Lung microvascular endothelial cell (primary cell): ENCODE measurements at places on chromosomes 1 and 21. TPM values are rescaled to one million over a fixed set of nuclear protein-coding genes. Genes with fewer than 3 reads are reported as not detected.

CATSPER4 gene
- total RNA-seq, result not detected in 2 replicates

NOTCH2 gene
- total RNA-seq, result 8.7 and 19.8 TPM in 2 replicates

ESRRG gene
- total RNA-seq, result not detected in 2 replicates

MMEL1 gene
- total RNA-seq, result 1.4 and 2.8 TPM in 2 replicates

DNA sequence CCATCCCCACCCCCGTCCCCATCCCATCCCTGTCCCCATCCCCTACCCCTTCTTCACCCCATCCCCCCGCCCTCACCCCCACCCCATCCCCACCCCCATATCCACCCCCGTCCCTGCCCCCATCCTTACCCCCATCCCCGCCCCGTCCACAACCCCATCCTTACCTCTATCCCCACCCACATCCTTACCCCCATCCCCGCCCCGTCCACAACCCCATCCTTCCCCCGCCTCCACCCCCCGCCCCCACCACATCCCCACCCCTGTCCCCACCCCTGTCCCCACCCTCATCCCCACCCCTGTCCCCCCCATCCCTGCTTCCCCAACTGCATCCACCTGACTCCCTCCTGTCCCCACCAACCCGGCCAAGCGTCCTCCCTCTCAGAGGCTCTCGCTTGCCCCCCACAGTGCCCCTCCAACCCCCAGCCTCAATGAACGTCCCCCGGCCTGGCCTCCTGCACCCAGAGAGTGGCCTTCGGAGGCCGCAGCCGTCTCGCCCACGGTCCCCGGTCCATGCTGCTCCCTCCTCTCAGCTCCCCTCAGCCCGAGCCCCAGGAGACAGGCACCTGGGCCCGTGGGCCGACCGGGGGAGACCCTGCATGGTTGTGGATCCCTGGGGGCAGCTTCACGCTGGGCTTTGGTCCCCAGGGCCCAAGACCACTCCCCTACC is 25.5 kb upstream of the C1orf159 start:
- no peak for DNase-seq

DNA sequence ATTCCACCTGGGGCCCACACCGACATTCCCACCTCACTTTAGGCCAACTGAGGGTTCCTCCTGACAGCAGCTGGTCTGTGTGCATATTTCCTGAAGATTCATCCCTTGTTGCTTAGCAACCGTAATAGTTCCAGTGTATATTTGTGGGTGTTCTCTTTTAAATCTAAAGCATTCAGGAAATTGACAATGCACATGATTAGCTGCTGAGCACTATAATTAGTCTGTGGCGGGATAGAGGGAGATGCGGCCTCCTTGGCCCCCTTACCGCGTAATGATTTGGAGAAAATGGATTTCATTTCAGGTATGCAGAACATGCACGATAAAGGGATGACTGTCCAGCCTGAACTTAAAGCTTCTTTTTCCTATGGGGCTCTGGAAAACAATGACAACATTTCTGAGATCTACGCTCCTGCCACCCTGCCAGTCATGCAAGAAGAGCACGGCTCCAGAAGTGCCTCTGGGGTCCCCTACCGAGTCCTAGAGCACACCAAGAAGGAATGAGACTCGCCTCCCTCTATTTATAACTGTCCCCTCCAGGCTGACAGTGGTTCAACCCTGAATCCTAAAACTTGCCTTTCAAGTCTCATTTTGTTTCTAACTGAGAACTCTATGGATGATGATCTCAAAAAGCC is 33.8 kb upstream of the RCAN3 start:
- DNase-seq, result peak; percentile 12

- no peak for DNase-seq
Measured at GRCh38 chr1:193014400-193014799, 44.8 kb downstream of the UCHL5 start.

- peak; percentile 10 for DNase-seq
Measured at GRCh38 chr1:210089855-210090254, 142.7 kb upstream of the SERTAD4 start.

DNA sequence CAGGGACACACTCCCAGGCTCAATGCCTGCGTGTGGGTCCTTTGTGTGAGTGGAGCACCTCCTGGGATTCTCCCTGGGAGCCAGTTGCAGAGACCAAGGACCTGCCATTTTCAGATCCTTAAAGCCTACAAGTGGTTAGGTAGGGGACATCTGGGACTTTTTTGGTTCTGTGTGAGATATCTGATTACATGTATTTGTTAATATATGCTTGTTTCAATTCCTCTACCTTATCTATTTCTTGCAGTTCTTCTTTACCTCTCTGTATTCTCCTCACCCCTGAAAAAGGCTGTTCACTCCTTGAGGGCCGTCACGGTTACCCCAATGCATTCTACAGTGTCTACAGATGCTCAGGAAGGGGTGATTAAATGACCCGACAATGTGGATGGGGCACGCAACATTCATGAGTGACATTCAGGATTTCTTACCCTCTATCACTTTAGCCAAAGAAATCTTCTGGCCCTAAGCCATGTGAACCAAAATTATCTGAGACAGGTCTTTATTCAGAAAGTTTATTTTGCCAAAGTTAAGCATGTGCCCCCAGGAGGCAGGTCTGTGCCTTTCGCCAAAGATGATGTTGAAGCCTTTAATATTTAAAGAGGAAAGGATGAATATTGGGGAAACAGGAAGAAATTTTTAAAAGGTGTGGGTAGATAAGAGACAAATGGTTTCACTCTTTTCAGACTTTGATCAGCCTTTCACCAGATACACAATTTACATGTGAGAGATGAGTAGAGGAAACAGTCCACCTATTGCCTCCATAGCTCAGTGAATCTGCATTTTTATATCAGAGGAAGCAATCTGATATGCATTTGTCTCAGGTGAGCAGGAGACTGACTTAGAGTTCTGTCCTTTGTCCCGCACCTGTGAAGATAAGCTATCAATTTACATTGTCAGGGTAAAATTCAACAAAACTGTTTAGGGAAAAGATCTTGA is 44.6 kb upstream of the MPZL1 start:
- no peak for DNase-seq

GRCh38 chr1:47990286-47990685 is 6.9 kb downstream of the TRABD2B start:
- DNase-seq, result no peak

DNA sequence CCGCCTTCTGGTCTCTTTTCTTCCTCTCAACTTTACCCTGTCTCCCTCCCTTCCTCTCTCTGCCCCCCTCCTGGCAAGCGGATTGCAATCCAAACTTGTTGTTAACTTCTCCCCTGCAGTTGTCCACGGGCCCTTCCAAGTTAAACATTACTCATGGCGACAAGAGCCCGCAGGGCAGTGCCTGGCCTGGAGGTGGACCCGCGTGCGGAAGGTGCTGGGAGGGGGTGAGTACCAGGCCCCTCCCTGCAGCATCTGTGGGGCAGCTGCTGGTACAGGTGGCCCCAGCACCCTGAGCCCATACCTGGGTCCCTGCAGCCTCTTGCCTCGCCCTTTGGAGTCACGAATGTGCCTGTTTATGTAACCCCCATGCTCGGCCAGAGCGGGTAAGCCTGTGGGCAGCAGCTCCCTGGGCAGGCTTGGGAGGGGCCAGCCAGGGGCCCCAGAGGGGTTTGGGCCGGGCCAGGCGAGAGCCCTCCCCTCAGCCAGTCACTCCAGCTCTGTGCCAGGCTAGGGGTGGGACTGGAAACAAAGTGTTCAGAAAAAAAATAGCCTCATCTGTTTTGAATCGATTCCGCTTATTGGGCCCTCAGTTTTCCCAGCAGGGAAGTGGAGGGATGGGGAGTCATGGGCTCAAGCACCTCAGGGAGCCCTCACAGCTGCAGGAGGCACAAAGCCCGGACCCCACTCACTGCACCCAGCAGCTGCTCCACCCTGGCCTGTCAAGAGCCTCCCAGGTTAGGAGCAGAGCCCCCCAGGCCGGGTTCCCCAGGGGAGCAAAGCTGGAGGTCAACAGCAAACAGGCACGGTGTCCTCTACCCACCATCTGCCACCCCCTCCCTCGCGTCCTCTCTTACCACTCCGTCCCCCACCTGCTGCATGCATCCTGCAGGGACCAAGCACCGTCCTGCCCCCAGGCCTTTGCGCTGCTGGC is 14.0 kb upstream of the FAAP20 start:
- peak; percentile 31 for DNase-seq

GRCh38 chr1:224435318-224435763 is 744 bp upstream of the WDR26 start:
- peak; percentile 34 for DNase-seq

- peak; percentile 70 for DNase-seq
Measured at GRCh38 chr21:17270229-17270628, 242.6 kb upstream of the CXADR start.

DNA sequence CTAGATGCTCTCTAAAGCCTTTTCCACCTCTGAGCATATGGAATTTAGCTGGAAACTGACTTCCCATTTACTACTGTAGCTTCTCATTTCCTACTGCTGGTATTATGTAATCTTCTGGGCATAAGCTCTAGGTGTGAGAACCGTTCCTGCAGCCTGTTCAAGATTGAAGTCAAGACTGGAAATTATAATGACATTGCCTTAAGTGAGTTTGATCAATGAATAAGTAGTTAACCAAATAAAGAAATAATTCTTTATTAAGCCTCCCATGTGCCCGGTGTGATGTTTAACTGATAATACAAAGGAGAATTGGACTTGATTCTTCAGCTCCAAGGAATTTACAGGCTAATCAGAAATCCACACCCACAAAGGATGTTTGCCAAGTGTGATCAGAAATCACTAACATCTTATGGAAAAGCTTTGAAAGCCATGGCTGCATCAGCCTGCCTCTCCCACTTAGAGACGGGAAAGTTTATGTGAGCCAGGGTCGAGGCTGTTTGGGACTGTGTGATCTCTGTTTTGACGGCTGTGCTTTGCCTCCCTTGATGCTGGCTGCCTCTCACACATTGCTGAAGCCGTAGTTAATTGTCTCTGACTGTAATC is 36.4 kb upstream of the PRELP start:
- no peak for DNase-seq
